ENCODE measurements at places on chromosomes 6 and 20.

DNA sequence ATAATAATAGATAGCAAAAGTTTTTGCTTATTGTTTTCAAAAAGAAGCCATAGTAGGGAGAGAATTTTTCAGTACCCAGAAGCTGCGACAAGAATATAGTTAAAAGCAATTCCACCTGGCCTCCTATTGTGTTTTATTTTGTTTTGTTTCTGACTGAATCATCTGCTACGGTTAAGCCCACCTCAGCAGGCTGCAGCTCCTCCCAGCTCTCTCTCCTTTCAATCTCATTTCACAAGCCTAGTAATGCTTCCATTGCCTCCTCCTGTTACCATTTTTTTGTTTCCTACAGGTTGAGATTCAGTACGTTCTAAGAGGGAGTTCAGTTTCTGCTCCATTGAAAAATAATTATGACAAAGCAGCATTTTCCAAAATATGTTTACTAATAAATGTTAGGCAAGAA, 77.9 kb downstream of the PCSK2 start:
- DNase-seq = no peak

DNA sequence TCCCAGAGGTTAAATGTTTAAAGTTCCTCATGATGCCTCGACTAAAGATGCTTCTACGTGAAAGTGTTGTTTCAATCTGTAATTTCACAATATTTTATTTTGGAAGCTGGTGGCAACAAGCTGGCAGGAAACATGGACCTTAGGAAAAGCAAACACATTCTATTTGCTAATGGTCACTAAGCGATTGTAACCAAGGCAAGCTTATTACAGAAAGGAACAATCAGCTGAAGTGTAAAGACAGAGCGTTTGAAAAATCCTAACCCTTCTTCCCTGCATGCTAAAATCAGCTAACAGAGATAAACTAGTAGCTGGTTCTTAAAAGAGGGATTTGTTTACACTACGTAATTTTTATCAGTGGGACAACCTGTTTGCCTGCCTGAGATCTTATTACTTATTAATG, 50.0 kb downstream of the IL20RA start:
- DNase-seq = no peak

DNA sequence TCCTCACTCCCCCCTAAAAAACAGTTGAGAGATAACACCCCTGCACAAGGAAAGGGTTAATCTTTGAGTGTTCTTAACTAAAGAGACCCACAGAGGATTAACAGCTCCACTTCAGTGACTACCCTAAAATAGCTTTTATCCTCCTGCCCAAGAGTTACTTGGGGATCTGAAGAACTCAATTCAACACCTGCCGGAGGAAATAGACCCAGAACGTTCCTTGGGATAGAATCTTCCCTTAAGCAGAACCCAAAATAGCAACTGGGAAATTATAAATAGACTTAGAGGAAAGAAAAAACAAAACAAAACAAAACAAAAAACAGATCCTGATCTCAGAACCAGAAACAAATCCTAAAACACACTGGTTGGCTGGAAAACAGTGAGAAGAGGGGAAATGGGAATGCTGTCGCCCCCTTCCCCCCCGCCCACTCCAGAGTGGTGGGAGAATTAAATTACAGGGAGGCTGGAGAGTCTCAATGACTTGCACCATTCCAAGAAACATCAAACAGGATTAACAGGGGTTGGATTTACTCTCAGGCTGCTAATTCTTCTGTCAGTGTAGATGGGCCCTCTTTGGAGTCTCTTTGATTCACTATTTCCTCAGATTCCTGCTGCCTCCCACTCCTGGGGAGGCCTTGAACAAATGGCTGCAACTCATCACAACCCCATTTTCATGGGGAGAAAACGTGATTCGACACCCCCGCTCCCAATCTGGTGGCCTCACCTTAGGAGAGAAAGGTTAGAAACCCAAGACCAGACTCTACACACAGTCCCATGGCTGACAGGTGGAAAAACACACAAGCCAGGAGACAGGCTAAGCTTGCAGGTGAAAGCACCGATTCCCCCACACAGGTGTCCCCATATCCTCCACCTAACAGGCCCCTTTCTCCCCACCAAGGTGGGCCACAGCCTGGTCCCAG, 1.4 kb downstream of the PLAGL2 start:
- DNase-seq = no peak

DNA sequence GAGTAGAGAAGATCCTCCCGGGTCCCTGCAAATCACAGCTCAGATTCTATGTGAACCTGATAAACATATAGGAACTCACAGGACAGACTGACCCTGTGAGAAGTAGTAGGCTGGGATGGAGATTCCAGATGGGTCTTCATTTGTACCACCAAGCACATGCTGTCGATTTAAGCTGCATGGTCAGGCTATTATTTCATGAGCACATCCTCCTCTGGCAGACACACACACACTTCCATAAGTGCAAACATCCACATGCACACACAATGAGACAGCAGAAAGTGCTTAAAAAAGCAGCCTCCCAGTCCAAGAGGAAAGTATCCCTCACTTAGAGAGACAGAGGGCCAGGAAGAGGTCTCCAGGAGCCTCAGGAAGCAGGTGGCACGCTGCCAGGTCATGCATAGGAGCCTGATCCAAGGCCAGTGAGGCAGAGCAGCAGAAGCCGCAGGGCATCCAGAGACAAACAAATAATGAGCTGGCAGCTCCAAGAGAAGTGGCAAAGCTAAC, 131.8 kb downstream of the UNC5CL start:
- no peak for DNase-seq

DNA sequence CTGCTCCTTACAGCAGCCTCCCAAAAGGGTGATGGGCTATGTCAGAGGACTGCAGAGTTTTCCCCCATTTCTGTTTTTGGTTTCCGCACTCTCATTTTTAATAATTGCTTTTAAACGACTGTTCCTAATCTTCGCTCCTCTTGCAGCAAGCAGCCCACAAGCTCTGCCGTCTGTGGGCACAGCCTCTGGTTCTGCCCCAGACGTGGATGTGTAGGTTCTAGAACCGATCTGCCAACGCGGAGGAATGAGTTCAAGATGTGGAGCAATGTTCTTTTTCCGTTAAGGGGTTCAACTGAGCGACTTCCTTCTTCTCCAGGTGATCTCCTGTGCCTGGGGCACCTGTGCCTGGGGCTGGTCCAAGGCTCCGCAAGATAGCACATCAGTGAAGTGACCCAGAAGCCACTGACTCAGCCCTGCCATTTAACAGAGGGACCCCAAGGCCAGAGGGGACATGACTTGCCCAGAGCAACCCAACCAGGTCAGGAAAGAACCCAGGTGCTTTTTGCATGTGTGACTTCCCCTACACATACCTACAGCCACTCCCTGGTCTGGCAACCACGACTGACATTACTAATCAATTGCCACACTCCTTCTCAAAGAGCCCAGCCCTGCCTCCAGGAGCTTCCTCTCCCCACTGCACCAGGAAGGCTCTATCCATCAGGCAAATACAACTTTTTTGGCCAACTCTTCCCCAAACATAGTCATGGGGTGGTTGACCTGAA, 22.7 kb downstream of the PMEPA1 start:
- DNase-seq = no peak

GRCh38 chr6:157717340-157717748, 105.7 kb upstream of the SNX9 start:
- DNase-seq = no peak

- DNase-seq = no peak
These were observed 915 bp downstream of the TMEM63B start for GRCh38 chr6:44128020-44128917.

- DNase-seq = no peak
These were observed 123.7 kb upstream of the OGFRL1 start for GRCh38 chr6:71164890-71165289.

DNA sequence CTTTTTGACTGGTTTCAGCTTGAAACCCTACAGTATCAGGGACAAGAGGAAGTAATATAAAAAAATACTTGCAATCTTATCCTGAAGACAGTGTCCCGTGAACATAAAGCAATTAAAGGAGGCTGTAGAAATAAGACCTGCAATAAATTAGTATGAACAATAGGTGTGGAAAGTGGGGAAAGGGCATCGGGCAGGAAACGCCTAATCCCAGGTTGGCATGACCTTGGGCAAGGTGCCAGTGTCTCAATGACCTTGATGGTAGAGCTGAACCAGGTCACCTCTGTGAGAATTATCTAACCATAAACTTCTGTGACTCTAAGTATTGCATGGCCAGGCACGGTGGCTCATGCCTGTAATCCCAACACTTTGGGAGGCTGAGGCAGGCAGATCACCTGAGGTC, 115.2 kb downstream of the LY86 start:
- no peak for DNase-seq

Data from GDM1 (cell line).